NCI-H2171 (cell line): ENCODE measurements at places on chromosomes 1 and 21.

DNA sequence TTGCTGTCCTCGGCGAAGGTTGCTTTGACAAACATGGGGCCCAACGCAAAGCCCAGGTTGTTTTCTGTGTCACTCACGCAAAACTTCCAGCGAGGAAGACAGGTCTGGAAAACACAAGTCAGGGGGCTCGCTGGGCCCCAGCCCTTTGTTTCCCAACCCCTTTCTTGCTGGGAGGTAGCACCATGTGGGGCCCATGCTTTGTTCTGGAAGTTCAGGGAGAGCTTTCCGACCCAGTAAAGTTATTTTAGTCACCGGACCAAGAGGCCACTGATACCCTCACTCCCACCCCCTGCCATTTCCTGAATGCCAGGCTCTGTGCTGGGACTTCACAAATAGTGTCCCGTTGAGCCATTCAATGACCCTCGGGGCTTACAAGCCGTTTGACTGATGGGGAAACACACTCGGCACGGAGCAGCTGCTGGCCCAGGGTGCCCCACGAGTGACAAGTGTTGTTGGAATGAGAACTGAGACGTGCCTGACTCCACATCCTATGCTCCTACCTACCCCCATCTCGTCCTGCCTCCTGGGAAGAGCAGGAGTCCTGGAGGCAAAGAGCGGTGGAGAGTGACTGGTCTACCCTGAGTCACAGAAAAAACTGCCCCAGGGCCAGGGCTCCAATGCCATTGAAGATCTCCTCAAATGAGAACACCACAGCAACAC, 52.0 kb downstream of the ECE1 start:
- no peak for DNase-seq

DNA sequence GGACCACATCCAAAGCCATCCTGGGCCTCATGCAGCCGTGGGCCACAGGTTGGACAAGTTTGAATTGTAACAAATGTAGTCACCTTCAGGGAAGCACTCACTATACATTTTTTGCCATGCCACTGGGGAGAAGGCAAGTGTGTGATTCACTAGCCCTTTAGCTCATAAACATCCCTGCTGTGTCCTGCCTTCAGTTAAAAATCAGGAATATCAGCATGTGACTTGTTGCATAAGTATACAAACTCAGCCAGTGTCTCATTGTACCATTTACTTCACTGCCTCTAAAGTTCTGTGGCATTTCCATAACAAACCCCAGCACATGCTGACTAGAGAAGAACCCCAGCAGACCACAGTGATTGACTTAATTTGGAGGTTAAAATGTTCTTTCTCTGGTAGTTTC, 142.0 kb upstream of the C1orf105 start:
- DNase-seq = no peak

GRCh38 chr21:45560106-45561021, 18.1 kb upstream of the SLC19A1 start:
- no peak for DNase-seq

DNA sequence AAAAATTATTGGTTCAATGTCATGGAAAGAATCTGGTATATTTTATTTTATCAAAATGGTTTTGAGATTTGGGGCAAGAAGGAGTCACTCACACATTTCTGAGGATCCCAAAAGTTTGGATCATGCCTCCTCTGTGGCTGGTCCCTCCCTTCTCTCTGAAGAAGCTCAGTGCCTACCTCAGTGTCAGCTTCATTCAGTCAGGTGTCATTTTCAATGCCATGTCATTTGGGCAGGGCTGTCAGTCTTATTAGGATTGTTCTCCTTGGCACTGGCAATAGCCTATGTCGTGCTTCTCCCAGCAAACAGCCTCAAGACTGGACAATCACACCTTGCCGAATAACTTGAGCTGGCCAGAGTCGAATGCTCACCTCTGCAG, 264.5 kb upstream of the CAMK1G start:
- no peak for DNase-seq

DNA sequence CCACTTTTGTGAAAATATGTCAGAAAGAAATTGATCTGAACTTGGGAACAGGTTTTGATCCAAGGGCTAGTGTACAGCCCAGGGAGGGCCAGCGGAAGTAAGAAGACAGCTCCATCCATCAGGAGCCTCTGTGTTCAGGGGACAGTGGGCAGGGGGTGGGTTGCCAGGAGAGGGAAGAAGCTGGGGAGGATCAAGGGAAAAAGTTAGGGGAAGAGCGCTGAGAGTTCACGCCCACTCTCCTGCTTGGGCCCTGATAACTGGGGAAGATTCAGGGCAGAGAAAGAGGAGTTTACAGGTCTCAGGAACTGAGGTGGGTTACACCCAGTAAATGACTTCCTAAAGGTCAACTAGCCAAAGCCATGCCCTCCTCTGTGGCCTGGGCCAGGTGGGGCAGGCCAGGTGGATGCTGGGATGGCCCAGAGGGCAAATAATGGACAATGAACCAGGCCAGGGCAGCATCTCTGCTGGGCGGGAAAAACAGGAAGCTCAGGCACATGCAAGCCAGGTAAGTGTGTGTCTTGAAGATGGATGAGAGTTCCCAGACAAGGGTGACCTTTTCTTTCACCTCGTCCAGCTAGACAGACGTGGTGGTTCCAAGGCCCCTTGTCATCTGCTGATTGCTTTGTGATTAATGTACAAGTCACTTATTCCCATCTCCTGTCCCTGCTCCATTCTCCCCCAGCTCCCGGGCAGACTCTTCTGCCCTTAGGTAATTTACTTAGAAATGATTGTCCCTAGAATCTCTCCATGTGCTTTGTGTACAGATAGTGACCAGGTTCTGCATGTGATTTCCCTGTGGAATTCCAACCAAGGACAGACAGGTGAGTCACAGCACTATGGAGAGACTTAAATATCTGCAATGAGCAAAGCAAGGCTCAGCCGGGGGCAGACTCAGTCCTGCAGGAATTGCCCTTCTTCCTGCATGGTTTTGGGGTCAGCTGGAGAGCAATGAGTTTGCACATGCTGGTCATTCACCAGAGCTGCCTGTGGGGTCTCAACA, 57.0 kb downstream of the MDM4 start:
- no peak for DNase-seq
